ENCODE measurements at places on chromosomes 3 and 15. TPM values are rescaled to one million over a fixed set of nuclear protein-coding genes. Genes with fewer than 3 reads are reported as not detected.

Gene LRRC2
- total RNA-seq, result not detected

GRCh38 chr3:32994045-32994444, 42.6 kb downstream of the CCR4 start:
- DNase-seq, result no peak

Gene BFSP2
- total RNA-seq, result not detected

Gene ZNF620
- total RNA-seq, result 2.3 TPM

GRCh38 chr3:185549651-185550111, 2.7 kb downstream of the LIPH start:
- no peak for DNase-seq

DNA sequence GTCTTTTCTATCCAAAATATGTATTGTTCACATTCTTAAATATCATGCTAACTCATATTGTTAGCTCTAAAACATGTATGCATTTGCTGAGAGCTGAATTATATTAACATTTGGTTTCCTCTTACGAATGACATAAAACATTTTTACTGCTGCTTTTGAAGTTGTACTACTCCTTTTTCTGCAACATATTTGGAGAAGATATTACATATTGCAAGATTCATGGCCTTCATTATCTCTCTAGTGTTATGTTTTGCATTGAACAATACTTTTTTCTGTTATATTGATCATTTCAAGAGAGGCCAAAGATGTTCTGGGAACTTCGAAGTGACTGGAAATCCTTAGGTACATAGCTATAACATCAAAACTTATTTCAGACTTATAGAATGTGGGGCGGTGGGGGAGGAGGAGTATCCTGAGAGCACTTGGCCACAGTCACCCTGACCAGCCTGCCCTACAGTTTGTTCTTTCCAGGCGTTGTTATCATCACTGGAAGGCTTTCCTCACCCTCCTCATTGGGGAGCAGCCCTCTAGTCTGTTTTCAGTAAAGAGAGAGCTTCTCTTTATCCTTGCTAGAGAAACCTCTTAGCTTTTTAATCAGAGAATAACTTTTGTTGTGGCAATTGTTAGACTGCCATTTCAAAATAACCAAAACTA, 868.6 kb downstream of the OTOL1 start:
- DNase-seq, result no peak

DNA sequence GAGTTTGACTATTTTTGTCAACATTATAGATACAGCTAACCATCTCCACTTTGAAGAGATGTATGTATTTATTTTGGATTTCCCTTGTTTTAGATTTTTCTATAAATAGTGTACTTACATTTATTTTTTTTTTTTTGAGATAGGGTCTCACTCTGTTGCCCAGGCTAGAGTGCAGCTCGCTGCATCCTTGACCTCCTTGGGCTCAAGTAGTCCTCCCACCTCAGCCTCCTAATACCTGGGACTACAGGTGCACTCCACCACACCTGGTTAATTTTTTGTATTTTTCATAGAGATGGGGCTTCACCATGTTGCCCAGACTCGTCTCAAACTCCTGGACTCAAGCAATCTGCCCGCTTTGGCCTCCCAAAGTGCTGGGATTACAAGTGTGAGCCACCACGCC, 55.3 kb upstream of the TRPM1 start:
- no peak for DNase-seq

Gene POTEB3
- not detected for total RNA-seq

GRCh38 chr15:38818157-38818790, 253.7 kb upstream of the RASGRP1 start:
- no peak for DNase-seq

Gene KCNAB1
- total RNA-seq, result not detected

DNA sequence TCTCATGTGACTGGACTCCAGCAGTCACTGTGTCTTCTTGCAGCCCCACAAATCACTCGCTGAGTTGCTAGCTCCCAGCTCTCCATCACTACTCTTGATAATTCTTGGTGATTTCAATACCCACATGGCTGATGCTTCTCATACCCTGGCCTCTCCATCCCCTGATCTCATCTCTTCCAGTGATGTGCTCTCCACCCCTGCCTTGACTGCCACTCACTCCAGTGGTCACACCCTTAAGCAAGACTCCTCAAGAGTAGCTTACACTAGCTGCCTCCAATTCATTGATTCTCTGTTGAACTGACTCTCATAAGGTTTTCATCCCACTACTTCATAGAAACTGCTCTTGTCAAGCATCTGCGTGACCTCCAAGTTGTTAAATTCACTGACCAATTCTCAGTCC, 837 bp downstream of the GRK7 start:
- no peak for DNase-seq

GRCh38 chr3:145088917-145089316, 1072.1 kb downstream of the PLOD2 start:
- no peak for DNase-seq

- DNase-seq, result no peak
Observed at GRCh38 chr3:132315851-132316250, 1.4 kb upstream of the ACP3 start.

DNA sequence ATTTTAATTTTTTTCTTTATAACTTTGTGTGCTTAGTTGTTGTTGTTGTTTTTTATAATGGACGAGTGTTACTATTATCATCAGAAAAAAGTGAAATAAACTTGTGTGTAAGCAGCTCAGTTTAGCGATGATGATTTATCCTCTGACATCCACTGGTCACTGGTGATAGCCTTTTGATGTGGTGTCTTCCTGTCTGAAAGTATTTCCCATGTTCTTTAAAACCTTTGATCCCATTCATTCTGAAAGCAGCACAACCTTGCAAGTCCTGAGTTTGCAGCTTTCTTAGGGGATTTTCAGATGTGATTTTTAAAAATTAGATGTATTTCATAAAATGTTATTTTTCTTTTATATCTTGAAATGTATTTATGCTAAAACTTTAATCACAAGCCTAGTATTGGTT, 85.9 kb upstream of the ZPLD1 start:
- no peak for DNase-seq

Gene ZBTB20
- total RNA-seq, result 4.7 TPM

GRCh38 chr15:100174904-100175275, 166.9 kb downstream of the ADAMTS17 start:
- no peak for DNase-seq

Data from activated naive CD4-positive, alpha-beta T cell treated with anti-CD3 and anti-CD28 coated beads for 36 hours (primary cell).